ENCODE measurements at places on chromosomes 16 and 17.

DNA sequence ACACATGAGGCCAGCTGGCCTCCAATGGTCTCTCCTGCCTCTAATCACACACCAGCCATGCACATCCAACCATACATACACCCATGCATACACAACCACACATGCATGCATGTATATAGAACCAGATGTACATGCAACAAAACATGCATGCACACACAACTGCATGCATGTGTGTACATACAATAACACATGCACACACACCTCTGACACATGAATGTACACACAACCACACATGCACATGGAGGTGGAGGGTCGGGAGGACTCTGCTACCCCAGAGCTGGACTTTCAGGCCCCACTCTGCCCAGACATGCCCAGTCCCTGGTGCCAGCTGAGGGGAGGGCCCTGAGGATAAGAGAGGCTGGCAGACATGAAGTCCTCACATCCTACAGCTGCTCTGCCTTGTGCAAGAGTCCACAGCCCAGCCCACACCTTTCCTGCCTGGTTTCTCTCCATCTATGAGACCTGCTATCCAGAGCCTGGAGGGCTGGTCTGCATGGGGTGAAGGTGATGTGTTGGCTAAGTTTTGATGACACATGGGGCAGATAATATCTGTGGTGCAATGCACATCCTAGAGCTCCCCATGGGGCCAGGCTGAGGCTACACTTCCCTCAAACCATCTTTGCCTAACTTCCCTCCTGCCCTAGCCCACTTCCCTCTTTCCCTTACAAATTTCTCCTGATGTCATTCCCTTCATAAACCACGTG, 50.9 kb upstream of the SDK2 start:
- no peak for DNase-seq

DNA sequence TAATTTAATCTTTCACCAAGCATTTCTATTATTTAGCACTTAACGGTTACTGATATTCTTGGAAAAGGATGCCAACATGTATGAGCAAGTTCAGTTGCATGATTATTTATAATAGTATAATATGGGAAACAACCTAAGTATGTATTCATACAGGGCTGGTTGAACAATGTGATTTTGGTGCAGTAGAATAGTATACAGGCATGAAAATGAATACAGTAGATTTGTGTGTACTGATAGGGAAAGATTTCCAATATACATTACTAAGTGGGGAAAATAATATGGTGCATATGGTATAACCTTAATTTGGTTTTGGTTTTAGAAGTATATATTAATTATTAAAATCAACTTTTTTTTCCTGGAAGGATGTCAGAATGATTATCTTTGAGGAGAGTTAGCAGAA, 109.1 kb downstream of the SPECC1 start:
- no peak for DNase-seq

DNA sequence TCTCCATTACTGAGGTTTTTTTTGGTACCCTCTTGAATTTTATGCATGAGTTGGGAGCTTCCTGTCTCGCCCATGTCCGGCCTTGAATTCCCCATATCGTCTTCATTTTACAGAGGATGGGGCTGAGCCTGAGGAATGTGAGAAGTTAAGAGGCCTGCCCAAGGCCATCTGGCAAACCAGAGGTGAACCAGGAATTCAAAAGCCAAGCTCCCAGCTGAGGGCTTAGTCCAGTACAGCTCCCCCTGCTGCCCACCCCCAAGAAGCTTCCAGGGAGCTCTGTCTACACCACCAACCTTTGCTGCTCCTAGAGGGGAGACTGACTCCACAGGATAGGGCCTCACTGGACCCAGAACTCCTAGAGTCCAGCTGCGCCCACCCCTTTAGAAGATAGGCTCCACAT, 20.7 kb upstream of the C16orf78 start:
- DNase-seq = no peak

DNA sequence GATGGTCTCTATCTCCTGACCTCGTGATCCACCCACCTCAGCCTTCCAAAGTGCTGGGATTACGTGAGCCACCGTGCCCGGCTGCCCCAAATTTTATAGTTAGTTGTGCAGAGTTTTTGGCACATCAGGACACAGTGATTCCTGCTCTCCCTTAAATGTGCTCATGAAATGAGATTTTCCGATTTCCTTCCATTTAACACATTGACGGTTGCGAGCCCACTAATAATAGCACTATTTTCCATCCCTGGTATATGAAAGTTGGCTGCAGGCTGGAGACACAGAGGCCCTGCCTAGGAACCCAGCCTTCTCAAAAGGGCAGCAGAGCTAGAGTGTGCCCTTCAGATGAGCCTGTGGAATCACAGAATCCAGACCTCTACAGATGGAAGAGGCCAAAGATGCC, 17.4 kb upstream of the MYH10 start:
- DNase-seq = no peak

DNA sequence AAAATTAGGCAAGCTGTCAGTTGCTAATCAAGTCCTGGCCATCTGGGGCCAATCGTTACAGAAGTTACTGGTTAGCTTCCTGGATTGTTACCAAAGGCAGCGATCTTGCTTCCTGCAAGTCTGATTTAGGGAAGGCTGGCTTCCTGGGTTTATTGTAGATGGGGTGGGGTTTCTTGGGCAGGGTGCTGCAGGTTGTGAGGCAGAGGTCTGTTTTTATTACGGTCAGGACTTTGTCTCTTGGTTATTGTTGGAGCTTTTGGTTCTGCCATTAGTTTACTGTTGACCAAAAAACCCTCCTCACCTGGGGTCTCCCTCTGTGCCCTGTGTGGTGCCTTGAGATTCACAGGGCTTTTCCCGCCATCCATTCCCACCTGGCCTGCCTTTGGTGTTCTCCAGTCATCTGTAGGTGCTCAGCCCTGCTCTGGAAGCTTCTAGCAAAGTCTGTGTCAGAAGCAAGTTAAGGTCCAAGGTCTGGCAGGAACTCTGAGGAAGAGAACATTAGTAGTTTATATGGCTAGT, 36.9 kb downstream of the SLC47A1 start:
- DNase-seq = no peak

GRCh38 chr17:6425407-6425806, 9.5 kb downstream of the AIPL1 start:
- no peak for DNase-seq

DNA sequence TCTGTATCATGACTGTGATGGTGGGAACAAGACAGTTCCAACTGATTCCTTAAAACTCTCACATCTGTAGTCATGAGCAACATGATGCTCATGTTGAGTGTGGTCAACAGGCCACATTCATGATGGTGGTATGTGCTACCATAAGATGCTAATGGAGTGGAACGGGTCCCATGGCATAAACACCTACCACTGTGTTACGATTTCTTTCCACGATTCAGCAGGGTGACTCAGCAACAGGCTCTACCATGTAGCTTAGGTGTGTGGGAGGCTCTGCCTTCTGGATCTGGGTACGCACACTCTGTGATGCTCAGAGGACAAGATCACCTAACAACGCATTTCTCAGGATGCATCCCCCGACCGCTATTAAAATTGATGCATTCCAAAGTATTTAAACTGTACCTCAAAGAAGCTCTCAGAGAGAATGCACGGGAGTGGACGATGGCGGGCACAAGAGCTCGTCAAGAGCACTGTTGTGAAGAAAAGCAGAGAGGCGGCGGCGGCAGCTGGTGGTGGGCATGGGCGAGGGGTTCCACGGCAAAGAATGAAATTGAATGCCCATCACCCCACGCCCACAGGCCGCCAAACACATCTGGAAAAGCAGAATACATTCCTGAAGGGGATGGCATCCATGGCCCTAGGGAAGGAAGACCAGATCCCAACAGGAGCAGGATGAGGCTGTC, 133.3 kb downstream of the ZNF778 start:
- no peak for DNase-seq
